ENCODE measurements at places on chromosomes 16 and 17.

GRCh38 chr17:73799781-73800627 is 155.8 kb upstream of the SDK2 start:
- no peak overlapping the region for H3K27ac ChIP-seq
- no peak for DNase-seq
- no peak overlapping the region for H3K4me3 ChIP-seq
- no peaks in the 10 kb centered on the region for H3K27me3 ChIP-seq
- no peaks in the 10 kb centered on the region for H3K36me3 ChIP-seq

GRCh38 chr17:77558846-77559626 is 399.5 kb upstream of the TNRC6C start:
- peaks cover 46% of the 10 kb centered on the region for H3K27me3 ChIP-seq
- DNase-seq: peak; percentile 9
- H3K36me3 ChIP-seq: no peaks in the 10 kb centered on the region
- H3K4me1 ChIP-seq: no peaks in the 10 kb centered on the region

- no peaks in the 10 kb centered on the region for H3K27me3 ChIP-seq
- H3K4me3 ChIP-seq: no peak overlapping the region
- no peak overlapping the region for H3K27ac ChIP-seq
- peak; percentile 51 for DNase-seq
Measured at GRCh38 chr16:56793492-56793891, 63.6 kb downstream of the NUP93 start.

- DNase-seq: no peak
- no peak within 1 kb of the TSS for H3K27ac ChIP-seq
- H3K27me3 ChIP-seq: no peaks in the 10 kb centered on the region
- H3K4me3 ChIP-seq: peak within 1 kb of the TSS; percentile 41
- no peaks in the 10 kb centered on the region for H3K36me3 ChIP-seq
Measured at GRCh38 chr17:40309031-40309948, at the start of gene RARA. RARA (plus strand) TSS chr17:40309180; CDS start chr17:40331219, 22,039 bp downstream.

- no peak for DNase-seq
- H3K27me3 ChIP-seq: no peaks in the 10 kb centered on the region
- no peak overlapping the region for H3K27ac ChIP-seq
- H3K4me1 ChIP-seq: no peaks in the 10 kb centered on the region
- no peak overlapping the region for H3K4me3 ChIP-seq
Measured at GRCh38 chr16:84455031-84455430, 49.4 kb downstream of the MEAK7 start.

Data from IMR-90 (cell line).